NCI-H1417 (cell line): ENCODE measurements at places on chromosomes 5 and 9.

DNA sequence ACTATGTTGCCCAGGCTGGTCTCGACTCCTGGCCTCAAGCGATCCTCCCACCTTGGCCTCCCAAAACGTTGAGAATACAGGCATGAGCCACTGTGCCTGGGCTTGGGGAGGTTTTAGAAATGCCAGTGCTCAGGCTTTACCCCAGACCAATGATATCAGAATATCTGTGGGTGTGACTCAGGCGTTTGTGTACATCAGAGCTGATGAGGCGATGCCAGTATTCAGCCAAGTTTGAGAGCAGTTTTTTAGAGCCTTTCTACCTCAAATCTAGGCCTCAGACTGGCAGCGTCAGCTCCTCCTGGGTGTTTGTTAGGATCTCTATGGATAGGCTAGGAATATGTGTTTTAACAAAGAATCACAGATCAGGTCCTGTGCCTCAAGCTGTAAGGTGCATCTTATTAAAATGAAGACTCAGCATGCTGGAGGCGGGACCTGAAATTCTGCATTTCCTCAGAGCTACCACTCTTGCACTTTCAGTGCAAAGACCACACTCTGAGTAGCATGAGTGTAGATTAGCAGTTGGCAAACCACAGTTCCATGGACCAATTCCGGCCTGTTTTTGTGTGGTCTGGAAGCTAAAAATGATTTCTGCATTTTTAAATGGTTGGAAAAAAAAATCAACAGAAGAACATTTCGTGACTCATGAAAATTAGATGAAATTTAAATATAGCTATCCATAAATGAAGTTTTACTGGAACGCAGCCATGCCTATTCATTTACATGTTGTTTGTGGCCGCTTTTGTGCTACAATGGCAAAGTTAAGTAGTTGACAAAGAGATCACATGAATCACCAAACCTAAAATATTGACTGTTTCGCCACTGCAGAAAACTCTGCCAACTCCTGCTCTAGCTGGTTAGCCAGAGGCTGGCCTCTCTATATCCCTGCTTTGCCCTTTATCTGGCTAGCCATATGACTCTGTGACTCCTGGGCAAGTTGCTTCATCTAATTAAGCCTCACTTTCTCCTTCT is 92.2 kb downstream of the KLF4 start:
- no peak for DNase-seq

DNA sequence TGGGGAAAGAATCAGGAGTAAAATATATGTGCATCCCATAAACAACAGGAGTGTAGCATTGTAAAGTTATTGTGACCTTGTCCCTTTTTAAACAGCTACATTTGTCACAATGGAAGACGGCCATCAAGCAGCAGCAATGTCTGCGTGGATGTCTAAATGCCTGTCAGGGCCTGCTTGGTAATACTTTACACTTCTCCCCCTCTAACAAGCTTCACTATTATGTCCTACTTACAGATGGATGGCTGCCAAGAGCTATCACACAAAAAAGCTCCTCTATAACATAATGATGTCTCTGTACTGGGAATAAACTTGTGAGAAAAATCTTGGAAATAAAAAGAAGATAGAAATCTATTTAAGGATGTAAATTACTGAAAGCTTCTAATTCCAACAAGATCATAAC is 213.0 kb downstream of the FBXL17 start:
- DNase-seq = no peak

GRCh38 chr9:14530366-14530765 is 162.9 kb downstream of the ZDHHC21 start:
- peak; percentile 32 for DNase-seq

GRCh38 chr9:91053824-91054223 is 252.2 kb downstream of the SYK start:
- DNase-seq = no peak

GRCh38 chr9:125822902-125823301 is 75.7 kb downstream of the PBX3 start:
- DNase-seq = no peak

GRCh38 chr9:86557063-86557766 is 203.0 kb upstream of the TUT7 start:
- no peak for DNase-seq
